Mammary epithelial cell (primary cell): ENCODE measurements at places on chromosomes 4 and X. TPM values are rescaled to one million over a fixed set of nuclear protein-coding genes. Genes with fewer than 3 reads are reported as not detected.

DNA sequence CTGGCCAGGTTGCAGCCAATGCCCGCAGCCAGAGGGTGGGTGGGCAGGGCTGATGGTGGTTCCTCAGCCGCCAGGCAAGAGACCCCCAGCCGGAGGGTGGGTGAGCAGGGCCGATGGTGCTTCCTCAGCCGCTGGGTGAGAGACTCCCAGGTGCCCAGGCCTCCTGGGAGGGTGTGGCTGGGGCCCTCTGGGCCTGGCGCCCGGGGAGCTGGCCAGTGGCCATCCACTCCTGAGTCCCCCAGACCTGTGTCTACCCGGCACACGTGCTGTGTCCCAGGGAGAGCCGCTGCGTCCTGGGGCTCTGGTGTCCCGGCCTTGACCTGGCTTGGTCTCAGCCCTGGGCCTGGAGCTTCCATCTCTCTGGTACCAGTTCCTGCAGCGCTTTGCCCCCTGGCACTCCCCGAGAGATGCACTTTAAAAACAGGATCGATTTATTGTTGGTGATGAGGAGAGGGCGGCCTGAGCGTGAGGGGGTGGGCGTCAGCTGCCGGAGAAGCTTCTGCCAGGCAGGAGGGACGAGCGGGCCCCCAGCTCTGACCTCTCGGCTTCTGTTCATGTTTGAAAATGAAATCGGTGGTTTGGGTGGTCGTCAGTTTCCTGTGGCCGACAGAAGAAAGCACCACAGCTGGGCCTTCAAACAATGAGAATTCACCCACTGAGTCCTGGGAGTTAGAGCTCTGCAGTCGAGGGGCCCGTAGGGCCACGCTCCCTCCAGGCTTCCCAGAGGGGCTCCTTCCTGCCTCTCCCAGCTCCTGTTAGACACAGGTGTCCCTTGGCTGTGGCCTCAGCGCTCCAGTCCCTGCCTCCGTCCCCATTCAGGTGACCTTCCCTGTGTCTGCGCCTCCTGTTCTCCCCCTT is 6.5 kb downstream of the DOK7 start:
- DNase-seq: no peak

DNA sequence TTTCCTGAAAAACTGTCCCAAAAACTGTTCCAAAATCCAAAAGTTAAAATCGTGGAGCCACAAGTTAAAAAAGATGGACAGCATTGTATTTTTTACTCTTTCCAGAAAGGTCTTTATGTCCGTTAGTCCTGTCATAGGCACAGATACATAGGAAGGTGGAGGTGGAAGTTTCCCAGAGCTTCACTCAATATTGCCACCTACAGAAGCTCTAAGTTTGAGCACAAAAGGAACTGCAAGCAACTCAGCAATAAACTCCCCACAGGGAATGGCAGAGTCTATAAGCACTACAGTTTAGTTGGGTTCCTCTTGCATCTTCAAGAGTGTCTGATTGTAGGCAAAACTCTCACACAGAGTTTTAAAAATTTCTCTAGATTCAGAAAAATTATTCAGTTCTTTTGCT is 22.0 kb upstream of the UGT2B4 start:
- no peak for DNase-seq

DNA sequence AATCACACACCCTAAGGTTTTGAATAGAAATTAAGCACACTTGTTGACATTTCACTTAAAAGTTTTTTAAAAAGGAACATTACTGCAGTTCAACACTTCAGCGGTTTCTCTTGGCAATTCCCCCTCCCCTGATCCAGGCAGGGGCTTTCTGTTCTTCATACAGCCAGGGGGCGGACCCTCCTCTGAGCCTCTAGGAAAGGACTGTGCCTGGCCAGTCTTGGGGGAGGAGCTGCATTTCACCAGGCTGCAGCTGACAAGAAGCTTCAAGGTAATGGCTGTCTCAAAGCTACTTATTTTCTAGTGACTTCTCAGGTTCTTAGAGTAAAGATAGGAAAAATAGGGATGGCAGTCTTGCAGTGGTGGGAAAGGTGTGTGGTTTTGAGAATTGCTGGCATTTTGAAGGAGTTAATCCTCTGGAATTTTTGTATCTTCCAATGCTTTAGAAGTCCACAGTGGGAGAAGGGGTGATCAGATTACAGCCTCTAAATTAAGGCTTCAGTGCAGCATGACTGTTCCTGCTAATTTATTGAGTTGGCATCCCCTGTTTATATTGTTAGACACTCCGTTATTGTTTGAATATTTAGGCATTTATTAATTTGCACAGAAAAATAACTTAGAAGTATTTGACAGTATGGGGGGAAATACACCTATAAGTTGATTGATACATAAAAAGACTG is 33.5 kb downstream of the PWWP3B start:
- DNase-seq: no peak

GRCh38 chrX:10542586-10542985 is 77.8 kb downstream of the MID1 start:
- no peak for DNase-seq

DNA sequence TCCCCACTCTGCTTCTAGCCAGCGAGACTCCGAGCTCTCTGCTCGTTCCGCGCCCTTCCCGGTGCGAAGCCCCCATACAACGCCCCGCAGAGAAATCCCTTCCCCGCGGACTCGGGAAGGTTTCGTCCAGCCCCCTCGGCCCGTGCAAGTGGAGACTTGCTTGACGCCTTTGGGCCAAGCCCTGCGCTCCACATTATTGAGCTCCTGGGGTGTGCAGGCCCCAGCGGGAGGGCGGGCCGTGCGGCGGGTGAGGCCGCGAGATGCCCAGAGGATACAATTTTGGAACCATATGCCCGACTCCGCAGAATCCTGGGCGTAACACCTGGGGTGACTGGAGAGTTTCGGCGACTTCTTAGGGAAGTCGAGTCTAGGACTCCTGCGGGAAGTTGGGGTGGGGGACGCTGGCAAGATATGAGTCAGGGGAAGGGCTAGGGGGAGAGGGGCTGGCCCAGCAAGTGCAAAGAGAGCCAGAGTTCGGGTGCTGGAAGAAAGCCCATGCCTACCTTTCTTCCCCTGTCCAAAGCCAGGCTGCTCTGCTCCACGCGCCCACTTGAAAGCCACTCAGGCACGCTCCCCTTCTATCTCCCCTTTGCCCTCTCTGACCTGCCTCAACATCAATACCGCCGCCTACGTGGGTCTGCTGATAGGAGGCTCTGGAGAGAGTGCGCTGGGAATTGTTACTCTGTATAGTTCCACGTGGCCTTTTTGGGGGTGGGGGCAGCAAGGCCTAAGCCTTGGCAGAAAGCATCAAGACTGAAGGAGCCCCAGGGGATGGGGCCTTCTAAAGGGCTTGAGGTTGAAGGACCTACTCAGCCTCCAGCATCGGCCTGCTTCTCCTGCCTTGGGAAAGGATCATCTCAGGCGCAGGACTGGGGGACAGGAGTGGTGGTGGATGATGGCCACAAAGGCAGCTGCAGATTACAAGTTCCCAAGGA is 1.2 kb upstream of the ELF4 start:
- peak; percentile 75 for DNase-seq

GRCh38 chr4:184899261-184900134 is 73.7 kb upstream of the ACSL1 start:
- DNase-seq: peak; percentile 73

DNA sequence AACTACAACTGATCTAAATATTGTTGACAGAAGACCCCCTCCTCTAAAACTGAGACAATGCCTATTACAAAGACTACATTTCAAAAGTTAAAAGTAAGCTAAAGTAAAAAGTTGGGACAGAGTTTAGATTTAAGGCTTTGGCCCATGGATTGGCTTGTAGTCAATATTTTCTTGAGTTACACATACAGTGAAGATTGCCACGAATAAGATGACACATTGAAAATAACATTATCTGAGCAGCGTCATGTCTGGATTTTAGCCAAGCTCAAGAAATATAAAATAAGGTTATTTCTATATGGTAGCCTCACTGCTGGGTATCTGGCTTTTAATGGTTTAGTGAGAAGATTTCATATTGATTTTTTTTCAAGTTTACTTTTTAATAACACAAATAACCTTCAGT is 266.2 kb upstream of the LDB2 start:
- DNase-seq: no peak

DNA sequence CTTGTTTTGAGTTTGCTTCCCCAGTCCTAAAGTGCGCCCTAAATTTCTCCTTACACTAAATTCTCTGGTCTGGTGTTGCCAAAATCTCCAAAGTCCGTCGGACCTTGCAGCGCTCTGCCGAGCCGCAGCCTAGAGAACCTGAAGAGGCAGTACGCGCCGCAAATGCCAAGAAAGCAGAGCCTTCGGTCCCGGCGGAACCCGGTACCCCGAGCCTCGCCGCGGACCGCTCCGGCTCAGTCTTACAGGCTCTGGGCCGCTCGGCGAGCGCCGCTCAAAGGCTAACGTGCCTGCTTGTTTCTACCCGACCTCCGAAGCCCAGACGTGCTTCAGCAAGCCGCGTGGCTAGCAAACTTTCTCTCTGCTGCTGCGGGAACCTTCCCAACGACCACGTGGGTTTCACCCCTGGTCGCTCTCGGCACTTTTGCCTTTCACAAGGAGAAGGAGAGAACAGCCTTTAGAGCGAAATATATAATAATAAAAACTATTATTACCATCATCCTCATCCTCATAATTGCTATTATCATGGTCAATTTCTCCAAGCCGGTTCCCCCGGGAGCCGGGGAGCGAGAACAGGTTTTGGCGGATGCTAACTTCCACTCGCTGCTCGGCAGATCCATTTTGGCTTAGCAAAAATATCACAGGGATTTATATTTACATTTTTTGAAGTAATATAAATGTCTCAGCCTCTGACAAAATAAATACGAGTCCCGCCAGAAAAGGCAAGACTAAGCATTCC is 2.2 kb upstream of the HTR2C start:
- no peak for DNase-seq

DNA sequence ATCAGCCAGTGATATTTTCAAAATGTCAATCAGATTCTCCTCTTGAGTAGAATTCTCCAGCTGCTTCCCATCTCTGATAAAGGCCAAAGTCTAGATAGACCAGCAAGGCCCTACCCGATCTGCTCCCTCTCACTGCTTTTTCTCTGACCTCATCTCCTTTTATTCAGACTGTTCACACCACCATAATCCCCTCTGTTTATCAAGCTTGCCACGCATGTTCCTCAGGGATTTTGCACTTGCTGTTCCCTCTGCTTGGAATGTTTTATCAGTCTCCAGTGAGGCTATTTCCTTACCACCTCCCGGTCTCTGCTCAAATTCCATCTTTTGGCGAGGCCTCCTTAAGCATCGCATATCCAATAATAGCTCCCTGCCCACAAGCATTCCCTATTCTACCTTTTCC is 20.1 kb downstream of the NOCT start:
- no peak for DNase-seq

Gene IQCM
- total RNA-seq: not detected

Gene KLF8
- 15.6 and 18.3 TPM in 2 replicates for total RNA-seq

Gene STBD1
- 5.8 and 6.4 TPM in 2 replicates for total RNA-seq
